ENCODE measurements at places on chromosomes 4 and X.

DNA sequence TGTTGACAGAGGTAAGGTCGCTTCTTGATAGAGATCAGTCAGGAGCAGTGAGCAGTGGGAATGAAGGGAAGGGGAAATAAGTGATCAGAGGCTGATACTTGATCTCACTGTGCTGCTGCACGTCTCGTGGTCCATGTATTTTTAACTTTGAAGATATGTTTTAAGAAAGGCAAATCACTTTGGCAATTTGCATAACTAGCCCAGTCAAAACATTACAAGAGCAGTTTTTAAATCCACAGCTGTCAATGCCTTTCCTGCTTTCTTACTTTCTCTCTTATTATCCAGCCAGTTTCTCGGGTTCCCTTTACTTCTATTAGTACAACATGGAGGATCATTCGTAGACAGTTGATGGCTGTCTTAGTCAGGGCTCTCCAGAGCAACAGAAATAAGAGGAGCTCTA lies 472.8 kb downstream of the TMA16 start:
- DNase-seq: no peak

GRCh38 chr4:93841803-93842345 lies 13.3 kb downstream of the ATOH1 start:
- no peak for DNase-seq

GRCh38 chr4:26029568-26030131 lies 115.6 kb downstream of the SMIM20 start:
- no peak for DNase-seq

GRCh38 chr4:118077767-118078105 lies 43.5 kb downstream of the NDST3 start:
- DNase-seq: no peak

DNA sequence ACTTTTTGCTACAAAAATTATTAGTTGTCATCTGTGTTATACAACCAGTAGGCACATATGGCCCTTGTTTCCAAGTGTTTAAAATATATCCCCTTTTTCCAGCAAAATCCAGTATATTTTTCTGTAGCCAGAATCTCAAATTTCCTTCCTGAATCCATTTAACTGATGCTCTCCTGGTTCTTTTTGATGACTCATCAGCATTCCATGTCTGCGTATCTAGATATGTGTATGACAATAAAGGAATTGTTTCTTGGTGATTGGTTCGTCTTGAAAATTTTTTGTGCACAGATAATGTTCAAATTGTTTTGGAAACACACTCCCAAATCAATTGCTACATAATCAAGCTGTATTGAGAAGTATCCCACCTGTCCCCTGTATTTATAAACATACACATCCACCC lies 98.3 kb downstream of the ITM2A start:
- no peak for DNase-seq

- no peak for DNase-seq
These were observed 28.3 kb downstream of the NBDY start for GRCh38 chrX:56757327-56757726.

Data from effector CD4-positive, alpha-beta T cell (primary cell).